ENCODE measurements at places on chromosomes 4 and X. TPM values are rescaled to one million over a fixed set of nuclear protein-coding genes. Genes with fewer than 3 reads are reported as not detected.

IBSP gene
- not detected for total RNA-seq

TCEAL1 gene
- total RNA-seq: 12.5 TPM

ATG4A gene
- total RNA-seq: 22.4 TPM

BRS3 gene
- not detected for total RNA-seq

LPAR4 gene
- total RNA-seq: 0.09 TPM

PWWP3B gene
- not detected for total RNA-seq

SLC2A9 gene
- 1.6 TPM for total RNA-seq

All from endothelial cell of coronary artery (primary cell).